ENCODE measurements at places on chromosomes 11 and 22.

GRCh38 chr11:35794850-35795249 lies 132.3 kb downstream of the TRIM44 start:
- DNase-seq: no peak

- DNase-seq: no peak
Observed at GRCh38 chr22:41596776-41597634, 7.4 kb upstream of the PMM1 start.

- no peak for DNase-seq
Observed at GRCh38 chr11:38543311-38543710, 1945.3 kb upstream of the RAG2 start.

DNA sequence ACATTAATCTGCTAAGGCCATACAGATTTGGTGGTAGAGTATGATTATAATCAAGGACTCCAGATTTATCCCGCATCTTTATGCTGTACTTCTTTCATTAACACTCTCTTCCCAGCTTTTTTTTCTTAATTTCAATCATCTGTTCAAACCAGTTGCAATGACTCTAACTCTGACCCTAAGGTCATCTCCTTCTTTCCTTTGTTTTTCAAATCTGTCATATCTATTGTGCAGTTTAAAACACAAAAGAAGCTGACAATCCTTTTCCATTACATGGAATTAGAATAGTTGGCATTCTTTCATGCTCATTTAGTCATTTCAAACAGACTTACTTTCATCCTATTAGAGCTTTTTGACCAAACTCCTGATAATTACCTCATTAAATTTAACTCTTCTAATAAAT lies 53.6 kb upstream of the GRM5 start:
- DNase-seq: no peak

- no peak for DNase-seq
Observed at GRCh38 chr11:70262951-70263350, 7.5 kb upstream of the PPFIA1 start.

- DNase-seq: peak; percentile 71
Observed at GRCh38 chr11:8219257-8220021, 44.2 kb downstream of the LMO1 start.

DNA sequence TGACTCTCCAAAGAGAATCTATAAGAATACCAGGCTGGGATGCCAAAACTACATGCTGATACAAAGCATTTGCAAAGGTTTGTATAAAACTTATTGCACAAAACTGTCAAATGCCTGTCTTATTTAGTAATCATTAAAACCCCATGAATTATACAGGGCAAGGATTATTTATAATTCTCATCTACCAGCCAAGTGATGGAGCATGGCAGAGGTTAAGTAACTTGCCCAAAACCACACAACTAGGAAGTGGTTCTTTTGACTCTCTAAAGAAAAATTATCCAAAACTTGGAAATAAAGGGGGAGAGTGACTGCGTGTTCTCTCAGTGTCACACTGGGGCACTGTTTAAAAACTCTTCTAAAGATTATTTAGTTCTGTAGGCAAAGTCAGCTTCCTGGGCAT lies 17.4 kb upstream of the CLMP start:
- no peak for DNase-seq

DNA sequence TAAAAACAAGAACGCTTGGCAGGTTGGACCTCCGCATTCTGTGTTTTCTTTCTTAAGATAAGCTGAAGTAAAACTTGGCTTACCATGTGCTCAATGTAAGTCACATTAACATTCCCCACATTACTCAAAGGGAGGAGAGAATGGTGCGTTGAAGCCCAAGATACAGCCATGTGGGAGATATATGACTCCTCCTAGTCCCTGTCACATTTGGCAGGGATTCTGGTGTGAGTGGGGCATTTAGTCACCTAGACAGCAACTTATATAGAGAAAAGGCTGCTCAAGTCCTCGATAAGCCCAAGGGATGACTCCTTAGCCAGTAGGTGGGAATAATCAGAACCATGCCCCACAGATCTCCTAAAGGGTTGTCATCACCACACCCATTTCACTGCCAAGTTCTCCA lies 4.6 kb downstream of the PRSS23 start:
- DNase-seq: no peak

- DNase-seq: no peak
Observed at GRCh38 chr11:134538742-134539141, 126.7 kb upstream of the B3GAT1 start.

DNA sequence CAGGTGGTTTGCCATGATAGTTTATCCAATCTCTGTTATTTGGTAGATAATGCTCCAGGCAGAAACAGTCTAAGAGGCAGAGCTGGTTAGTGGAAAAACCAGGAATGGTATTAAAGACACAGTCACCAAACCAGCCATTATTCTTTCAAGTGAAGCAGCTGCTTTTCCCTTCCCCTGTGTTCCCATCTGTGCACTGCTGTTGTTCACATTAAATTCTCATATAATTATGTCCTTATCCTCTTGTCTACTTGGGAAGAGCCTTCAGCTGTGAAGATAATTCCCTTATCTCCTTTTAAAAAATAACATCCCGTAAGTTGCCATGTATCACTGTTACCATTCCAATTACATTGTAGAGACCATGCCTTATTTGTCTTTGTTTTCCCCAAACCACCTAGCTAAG lies 5.2 kb upstream of the TBCEL start:
- no peak for DNase-seq

- no peak for DNase-seq
Observed at GRCh38 chr11:111870522-111870885, 877 bp downstream of the ALG9 start.

- DNase-seq: peak; percentile 32
Observed at GRCh38 chr22:16917144-16918003, 90.6 kb downstream of the GAB4 start.

DNA sequence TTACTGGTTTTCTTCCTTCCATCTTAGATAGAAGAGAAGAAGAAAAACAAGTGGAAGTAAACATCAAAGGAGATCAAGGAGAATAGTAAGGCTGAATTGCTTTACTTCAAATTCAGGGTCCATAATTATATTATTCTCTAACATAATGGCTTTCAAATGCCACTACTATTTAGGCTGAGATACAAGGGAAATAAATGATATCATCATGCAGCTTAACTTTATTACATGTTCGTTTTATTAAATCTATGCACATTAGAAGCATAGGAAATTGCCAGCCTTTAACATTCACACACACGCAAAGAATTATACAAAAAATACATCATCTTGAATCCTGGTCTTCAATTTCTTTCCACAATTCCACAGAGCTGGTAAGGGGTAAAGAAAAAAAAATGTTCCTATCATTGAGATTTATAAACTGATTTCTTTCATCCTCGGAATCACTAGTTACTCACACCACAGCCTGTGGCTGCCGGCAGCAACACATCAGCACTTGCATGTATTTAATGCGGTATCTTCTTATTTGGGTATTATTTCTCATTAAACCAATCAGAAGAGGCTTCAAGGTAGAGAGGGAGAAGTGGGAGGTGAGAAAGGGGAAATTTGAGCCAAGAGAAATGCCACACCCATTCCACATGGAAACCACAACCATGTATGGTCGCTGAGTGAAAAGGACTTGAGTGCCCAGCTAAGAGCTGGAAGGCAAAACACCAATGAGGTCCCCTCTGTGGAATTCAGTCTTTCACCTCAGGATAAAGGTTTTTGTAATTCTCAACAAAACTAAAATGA lies 26.3 kb downstream of the SYTL2 start:
- no peak for DNase-seq

GRCh38 chr22:48939441-48940265 lies 888.0 kb downstream of the BRD1 start:
- DNase-seq: no peak

DNA sequence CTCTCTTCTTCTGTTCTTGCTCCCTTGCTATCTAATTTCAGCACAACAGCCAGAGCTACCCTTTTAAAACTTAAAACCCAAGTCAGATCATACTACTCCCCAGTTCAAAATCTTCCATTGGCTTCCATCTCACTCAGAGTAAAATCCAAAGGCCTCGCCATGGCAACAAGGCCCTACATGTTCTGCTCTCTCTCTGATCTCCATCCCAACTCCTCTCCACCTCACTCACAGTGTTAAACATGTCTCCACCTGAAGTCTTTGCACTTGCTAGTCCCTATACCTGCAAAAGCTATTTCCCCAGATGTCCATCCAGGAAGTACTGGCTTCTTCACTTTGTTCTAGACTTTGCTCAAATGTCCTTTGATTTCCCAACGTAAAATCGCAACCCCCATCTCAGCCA lies 3.0 kb upstream of the GRAP2 start:
- DNase-seq: no peak

- no peak for DNase-seq
Observed at GRCh38 chr22:48228468-48228867, 1466.0 kb downstream of the TBC1D22A start.

DNA sequence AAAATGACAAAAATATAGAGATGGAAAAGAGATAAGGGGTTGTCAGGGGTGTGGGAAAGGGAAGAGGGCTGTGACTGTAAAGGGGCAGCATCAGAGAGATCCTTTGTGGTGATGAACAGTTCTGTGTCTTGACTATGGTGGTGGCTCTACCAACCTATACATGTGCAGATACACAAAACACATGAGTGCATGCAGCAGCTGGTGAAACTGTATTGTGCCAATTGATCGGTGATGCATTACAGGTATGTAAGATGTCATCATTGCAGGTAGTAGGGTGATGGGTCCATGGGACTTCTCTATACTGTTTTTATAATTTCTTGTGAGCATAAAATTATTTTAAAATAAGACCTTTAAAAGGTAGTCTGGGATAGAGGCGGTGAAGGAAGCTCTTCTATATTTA lies 24.1 kb upstream of the ZDHHC13 start:
- DNase-seq: no peak

GRCh38 chr22:25536589-25536988 lies 27.9 kb upstream of the GRK3 start:
- DNase-seq: no peak

DNA sequence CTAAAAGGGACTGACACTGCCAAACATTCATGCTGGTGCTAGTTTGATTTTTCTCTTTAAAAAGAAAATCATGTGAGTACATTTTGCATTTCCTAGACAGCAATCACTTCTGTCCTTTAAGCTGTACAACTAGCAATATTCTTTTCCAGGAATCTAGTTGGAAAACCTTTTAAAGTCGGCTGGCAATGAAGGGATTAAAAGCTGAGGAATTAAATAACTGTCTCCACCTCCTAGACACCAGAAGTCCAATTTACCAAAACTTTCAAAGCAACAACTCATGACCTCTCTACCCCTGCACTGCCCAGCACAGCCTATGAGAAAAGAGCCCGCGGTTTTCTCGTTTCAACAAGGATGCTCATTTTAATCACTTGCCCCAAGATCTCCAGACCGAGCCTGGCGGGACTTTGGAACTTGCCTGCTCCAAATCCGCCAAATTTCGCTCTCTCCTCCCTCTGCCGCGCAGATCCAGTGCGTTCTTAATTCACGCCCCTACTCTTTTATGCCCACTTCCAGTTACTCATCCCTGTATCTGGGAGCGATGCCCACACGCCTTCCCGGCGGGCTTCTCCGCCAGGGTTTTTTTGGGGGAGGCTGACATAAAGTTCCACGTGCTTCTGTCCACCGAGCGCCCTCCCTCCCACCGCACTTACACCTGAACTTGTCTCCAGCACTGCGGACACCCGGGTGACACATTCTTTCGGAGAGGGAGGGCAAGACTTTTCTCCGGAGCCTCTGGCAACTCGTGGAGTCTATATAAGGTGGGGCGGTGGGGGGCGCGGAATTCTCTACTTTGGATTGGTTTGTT lies 2.5 kb downstream of the MPPED2 start:
- no peak for DNase-seq

- DNase-seq: no peak
Observed at GRCh38 chr11:68840661-68841653, 759 bp downstream of the CPT1A start.

- DNase-seq: no peak
Observed at GRCh38 chr11:122995526-122995925, 13.9 kb upstream of the BSX start.

DNA sequence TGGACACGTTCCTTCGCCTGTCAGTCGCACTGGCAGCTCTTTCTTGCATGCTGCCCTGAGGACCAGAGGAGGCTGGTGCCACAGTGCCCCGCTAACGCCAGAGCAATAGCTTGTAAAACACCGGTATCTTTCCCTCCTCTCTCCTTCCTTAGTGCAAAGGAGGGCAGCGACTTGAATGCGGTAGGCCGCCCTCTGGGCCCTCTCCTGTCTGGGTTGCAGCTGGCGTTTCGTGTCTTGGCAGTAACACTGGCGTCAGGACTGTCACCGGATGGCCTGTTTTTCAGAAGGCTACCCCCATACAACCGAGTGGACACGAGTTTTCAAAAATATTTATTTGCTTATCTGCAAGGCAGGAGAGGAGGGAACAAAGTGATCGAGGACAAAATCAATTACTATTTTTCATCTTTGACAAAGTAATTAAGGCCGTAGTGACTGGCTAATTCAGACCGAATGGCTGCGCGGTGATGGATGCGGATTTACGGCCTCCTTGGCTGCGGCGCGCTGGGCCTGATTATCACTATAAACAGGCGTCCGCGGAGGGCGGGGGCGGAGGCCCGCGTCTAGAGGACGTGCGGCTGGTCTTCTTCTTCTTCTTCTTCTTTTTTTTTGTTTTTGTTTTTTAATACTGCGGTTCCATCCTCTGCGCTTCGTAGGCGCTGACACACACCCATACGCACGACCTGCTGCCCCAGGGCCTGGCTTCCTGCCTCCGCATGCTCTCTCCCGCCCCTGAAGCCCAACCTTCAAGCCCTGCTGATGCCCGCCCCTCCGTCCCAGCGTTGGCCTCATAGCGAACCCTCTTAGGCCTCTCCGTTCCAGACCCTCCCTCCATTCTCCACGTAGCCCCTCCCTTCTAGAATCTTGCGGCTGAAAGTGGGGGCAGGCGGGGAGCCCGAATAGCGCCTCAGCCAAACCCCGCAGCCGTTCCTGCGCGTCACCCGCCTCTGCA lies 2.9 kb upstream of the SLC6A5 start:
- no peak for DNase-seq

DNA sequence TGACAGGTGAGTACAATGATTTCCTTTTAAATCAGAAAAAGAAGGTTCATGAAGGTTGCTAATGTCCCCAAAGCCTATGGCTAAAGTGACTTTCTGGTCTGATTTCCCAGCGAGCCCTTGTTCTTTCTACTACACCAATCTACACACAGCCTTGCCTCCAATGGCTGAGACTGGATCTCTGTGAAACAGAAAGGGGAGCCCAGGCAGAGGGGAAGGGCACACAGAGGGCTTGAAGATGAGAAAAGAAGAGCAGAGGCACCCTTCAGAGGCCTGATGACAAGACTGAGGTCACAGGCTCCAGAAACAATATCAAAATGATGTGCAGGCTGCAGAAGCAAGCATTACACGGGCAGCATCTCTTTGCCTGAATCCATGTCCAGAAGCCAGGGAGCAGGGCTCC lies 1.5 kb downstream of the SYN3 start:
- DNase-seq: no peak

GRCh38 chr22:44014241-44014640 lies 9.9 kb upstream of the PARVB start:
- no peak for DNase-seq

All from D721Med (cell line).